ENCODE measurements at places on chromosomes 6 and 20.

GRCh38 chr20:9068841-9069663 is at the start of gene PLCB4:
PLCB4 (plus strand) TSS chr20:9069087; CDS start chr20:9307815, 238,728 bp downstream.
- DNase-seq = peak; percentile 36

- no peak for DNase-seq
Observed at GRCh38 chr6:37243131-37243815, 14.3 kb upstream of the TBC1D22B start.

DNA sequence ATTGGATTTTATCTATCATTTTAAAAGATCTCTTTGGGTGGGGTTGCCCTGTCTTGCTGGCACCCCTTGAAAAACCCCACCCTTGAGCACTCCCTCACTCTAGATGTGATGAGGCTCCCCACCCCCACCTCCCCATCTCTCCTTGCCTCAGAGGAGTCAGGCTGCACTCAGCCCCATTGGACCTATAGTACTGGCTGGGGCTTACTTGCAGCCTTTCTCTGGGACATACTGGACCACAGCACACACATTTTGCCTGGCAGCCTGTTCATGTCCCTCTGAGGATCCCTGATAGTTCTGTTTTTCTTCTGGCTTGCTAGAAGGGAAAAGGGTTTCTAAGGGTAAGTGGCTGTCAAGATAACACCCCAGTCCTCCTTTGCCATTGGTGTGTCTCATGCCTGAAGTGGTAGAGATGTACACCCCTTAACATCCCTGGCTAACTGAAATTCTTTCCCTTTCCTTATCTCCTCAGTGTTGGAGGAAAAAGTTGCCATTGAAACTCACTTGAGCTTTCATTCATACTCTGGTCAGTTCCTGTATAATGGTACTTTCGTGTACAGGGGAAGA is 553.4 kb upstream of the CITED2 start:
- no peak for DNase-seq

DNA sequence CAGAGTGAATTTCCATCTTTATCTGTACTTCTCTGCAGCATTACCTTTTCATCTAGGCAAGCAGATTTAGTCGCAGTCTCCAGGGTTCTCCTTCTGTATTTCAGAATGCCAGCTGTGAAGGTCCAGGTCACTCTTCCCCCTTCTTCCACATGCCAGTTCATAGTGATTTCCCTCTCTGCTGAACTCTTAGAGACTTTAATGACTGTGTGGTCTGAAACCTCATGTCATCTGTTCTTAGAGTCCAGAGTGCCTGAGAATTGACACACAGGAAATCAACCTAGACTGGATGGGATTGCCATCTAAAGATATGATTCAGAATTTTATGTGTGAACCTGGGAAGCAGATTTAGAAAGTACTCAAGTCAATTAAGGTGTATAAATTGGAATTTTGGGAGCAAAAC is 248.1 kb downstream of the TPBG start:
- DNase-seq = no peak

- DNase-seq = no peak
Observed at GRCh38 chr6:167279766-167280446, 11.2 kb upstream of the UNC93A start.

DNA sequence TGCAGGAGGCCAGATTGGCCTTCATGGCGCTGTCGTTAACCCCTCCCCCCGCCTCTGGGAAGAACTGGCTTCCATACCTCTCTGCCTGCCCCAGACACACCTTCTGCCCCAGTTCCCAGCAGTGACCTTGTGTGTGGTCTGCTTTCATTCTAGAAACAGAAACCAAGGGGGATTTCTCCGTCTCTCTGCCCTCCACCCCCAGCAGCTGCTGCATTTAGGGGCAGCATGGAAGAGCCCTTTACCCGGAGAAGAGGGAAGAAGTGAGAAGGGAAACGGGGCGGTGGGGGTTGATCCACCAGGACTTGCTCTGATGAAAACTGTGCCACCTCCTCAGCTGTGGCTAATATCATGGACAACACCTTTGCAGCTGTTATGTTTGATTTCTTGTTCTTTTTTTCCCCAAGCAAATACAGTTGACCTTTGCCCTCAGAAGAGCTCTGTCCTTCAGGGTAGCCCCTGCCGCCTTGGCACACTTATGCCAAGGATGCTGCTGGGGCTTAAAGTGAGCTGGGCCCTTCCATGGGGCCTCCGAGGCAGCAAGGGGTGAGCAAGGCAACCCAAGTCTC is 6.1 kb downstream of the GLP1R start:
- no peak for DNase-seq

GRCh38 chr6:36053878-36054277 is 26.3 kb downstream of the MAPK14 start:
- DNase-seq = no peak

GRCh38 chr20:41638456-41638855 is 20.3 kb upstream of the CHD6 start:
- DNase-seq = no peak

DNA sequence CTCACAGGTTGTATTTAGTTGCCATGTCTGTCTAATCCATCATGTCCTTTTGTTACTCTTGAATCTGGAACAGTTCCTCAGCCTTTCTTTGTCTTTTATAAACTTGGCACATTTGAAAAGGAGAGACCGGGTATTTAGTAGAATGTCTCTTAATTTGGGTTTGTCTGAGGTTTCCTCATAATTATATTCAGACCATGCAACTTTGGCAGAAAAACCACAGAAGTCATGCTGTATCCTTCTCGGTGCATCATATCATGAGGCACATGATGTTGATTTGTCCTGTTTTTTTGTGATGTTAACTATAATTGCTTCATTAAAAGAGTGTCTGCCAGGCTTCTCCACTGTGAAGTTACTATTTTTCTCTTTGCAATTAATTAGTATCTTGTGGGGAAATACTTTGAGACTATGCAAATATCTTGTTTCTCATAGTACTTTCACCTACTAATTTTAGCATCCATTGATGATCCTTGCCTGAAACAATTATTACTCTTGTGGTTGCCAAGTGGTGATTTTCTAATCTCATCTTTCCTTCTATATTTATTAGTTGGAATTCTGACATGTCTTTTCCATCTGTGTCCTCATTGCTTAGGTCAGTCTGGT is 837.3 kb downstream of the DHX35 start:
- no peak for DNase-seq

- no peak for DNase-seq
Observed at GRCh38 chr6:160509610-160510009, 154.5 kb downstream of the LPA start.

DNA sequence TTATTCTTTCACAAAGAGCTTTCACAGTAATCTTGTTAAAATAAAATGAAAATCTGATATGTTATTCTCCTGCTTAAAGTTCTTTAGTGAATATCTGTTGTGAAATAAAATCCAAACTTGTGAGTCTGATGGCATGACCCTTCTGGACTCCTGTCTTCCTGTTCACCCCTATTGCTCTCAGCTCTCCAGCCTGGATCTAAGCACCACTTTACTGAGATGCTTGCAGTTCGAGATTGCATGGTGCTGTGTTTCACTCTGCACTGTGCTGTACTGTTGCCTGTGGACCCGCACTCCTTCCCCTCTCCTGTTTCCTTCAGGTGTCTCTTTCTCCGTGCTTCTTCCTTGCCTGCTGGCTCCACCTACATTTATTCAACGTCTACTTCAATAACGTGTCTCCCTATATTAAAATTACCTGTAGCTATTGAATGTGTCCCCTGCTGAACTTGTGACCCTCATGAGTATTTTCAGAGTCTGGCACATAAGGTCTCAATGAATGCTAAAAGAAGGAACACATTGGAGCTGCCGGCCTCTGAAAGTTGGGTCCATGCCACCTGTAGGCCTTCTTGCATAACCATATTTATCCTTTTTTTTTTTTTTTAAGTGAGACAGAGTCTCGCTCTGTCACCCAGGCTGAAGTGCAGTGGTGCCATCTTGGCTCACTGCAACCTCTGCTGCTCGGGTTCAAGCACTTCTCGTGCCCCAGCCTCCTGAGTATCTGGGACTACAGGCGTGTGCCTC is 100.1 kb downstream of the ARID1B start:
- no peak for DNase-seq

DNA sequence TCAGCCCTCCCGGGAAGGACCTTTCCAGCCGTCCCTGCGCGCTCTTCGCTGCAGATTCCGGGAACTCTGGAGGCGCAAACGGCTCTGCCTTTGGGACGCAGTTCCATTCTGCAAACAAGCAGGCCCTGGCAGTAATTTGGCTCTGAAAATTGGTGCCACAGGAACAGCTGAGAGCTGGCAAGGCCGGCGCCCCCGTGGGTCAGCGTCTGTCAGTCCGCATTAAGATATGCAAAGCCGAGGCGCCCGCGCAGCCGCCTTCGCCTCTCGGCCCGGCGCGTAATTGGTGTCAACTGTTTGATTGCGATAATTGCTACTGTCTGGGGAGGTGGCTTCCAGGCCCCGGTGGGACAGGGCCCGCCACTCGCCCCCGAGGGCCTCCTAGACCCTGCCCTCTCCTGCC is 73.6 kb downstream of the NCR2 start:
- no peak for DNase-seq

GRCh38 chr6:10968776-10969175 is 75.3 kb downstream of the ELOVL2 start:
- DNase-seq = no peak

- no peak for DNase-seq
Observed at GRCh38 chr20:2151858-2152281, 50.2 kb downstream of the STK35 start.

DNA sequence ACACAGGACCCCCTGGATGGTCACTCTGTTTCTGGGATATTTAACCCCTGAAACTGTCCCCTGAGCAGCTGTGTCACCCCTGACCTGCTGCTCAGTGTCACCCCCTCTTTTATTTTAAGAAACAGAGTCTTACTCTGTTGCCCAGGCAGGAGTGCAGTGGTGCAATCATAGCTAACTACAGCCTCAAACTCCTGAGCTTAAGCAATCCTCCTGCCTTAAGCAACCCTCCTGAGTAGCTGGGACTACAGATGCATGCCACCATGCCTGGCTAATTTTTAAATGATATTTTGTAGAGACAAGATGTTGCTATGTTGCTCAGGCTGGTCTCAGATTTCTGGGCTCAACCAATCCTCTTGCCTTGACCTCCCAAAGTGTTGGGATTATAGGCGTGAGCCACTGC is 21.5 kb upstream of the GTSF1L start:
- no peak for DNase-seq

- DNase-seq = no peak
Observed at GRCh38 chr6:22569281-22570184, at the start of gene HDGFL1. HDGFL1 (plus strand) TSS chr6:22569566; CDS start chr6:22569576, 10 bp downstream.

DNA sequence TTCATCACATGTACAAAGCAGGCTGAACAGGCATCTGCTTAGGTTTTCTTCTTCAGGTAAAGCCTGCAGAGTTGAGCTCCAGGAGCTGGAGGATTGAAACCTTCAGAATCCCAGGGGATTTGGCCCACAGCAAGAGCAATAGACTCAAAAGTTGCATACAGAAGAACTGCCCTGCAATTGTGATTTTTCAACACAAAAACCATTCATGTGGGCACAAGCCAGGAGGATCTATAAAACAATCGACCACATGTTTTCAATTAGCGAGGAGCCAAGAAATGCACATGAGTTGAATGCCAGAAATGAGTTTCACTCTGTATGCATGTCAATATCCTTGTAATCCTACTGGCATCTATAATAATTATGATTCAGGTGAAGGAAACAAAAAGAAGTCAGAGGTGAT is 576.4 kb downstream of the HDGFL1 start:
- no peak for DNase-seq
